ENCODE measurements at places on chromosomes 6 and 20.

GRCh38 chr20:8255945-8256632, 124.0 kb downstream of the PLCB1 start:
- no peaks in the 10 kb centered on the region for H3K4me1 ChIP-seq
- no peaks in the 10 kb centered on the region for H3K27me3 ChIP-seq
- no peak for DNase-seq
- no peak overlapping the region for H3K4me3 ChIP-seq

DNA sequence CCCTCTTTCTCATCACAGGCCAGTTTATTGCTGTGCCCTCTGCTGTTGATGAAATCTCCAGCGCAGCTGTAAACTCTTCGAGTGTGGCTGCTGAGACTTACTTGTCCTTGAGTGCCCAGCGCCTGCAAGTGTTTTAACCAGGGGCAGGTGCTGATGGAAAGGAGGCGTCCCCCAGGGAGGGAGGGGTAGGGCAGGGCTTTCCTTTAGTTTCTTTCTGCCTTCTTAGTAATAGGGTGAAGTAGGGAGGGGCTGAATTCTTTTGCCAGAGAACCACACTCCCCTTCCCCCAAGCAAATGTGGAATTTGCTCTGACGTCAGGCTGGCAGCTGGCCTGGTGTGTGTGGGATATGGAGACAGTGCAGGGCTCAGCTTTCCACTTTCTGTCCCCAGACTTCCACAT, 61.2 kb downstream of the IGF2R start:
- H3K36me3 ChIP-seq, result peaks cover 25% of the 10 kb centered on the region
- no peaks in the 10 kb centered on the region for H3K27me3 ChIP-seq
- no peak for DNase-seq
- H3K27ac ChIP-seq, result no peak overlapping the region
- H3K4me1 ChIP-seq, result no peaks in the 10 kb centered on the region
- H3K4me3 ChIP-seq, result no peak overlapping the region

DNA sequence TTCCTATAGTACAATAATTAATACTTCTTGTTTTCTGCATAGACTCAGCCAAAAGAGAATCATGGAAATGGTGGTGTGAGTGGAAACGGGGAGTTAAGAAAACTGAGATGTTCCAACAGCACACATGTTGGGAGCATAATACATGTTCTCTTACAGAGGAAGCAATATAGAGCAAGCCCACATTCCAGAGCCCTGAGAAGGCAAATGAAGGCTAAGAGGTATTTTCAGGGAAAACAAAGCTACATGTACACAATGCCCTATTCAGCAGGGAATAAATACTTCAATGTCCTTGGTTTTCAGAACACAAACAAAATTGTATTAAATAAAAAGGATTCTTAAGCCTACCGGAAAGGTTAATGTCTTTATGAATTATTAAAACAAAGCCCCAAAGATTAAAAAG, 35.1 kb upstream of the SMIM8 start:
- no peak overlapping the region for H3K4me3 ChIP-seq
- H3K27me3 ChIP-seq, result peaks cover 16% of the 10 kb centered on the region
- no peak overlapping the region for H3K27ac ChIP-seq
- no peak for DNase-seq
- no peaks in the 10 kb centered on the region for H3K36me3 ChIP-seq

DNA sequence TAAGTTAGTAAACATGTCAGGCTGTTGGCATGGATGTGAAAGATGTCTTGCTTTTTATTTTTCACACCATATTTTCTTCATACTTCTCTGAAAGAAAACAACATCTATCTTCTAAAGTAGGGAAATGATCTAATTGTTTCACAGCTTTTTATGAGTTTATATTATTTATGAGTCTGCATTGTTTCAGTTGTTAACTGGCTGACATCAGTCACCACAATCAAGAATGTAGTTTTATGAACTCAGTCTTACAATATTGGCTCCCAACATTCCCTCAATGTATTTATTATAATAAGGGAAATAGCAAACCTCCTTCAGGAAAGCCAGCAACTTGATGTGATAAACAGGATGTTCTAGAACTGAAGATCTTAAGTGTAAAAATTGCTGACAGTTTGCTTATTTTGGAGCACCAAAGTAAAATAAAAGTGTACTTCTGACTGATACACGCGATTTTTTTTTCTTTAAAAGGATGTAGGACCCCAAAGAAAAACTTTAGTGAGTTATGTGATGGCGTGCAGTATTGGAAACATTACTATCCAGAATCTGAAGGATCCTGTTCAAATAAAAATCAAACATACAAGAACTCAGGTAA, 106.0 kb downstream of the ADGRG6 start:
- no peak for DNase-seq
- peaks cover 61% of the 10 kb centered on the region for H3K36me3 ChIP-seq
- H3K27ac ChIP-seq, result peak overlapping the region; percentile 46
- H3K4me1 ChIP-seq, result peaks cover 35% of the 10 kb centered on the region

DNA sequence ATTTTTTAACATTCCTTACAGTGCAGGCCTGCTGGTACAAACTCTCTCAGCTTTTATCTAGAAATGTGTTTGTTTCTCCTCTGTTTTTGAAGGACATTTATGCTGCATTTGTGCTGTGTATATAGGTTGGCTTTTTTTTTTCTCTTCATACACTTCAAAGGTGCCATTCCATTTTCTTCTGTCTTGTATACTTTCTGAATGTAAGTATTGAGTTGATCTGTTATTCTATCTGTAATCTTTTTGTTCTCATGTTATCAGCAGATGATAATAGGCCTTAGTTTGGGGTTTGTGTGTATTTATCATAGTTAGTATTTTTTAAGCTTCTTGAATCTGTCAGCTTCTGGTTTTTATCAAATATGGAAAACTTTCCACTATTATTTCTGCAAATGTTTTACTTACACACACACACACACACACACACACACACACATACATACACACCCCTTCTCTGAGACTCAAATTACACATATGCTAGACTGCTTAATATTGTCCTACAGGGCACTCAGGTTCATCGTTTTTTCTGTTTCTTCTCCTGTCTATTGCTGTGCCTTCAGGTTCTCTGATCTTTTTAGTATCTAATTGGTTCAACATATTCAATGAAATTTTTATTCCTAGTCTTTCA, 74.6 kb downstream of the RPP40 start:
- no peak overlapping the region for H3K27ac ChIP-seq
- H3K27me3 ChIP-seq, result no peaks in the 10 kb centered on the region
- H3K4me1 ChIP-seq, result peaks cover 10% of the 10 kb centered on the region

GRCh38 chr20:34564833-34565232, 6.3 kb downstream of the MAP1LC3A start:
- no peak overlapping the region for H3K27ac ChIP-seq
- no peak overlapping the region for H3K4me3 ChIP-seq
- H3K4me1 ChIP-seq, result no peaks in the 10 kb centered on the region
- DNase-seq, result no peak
- H3K27me3 ChIP-seq, result no peaks in the 10 kb centered on the region
- no peaks in the 10 kb centered on the region for H3K36me3 ChIP-seq

DNA sequence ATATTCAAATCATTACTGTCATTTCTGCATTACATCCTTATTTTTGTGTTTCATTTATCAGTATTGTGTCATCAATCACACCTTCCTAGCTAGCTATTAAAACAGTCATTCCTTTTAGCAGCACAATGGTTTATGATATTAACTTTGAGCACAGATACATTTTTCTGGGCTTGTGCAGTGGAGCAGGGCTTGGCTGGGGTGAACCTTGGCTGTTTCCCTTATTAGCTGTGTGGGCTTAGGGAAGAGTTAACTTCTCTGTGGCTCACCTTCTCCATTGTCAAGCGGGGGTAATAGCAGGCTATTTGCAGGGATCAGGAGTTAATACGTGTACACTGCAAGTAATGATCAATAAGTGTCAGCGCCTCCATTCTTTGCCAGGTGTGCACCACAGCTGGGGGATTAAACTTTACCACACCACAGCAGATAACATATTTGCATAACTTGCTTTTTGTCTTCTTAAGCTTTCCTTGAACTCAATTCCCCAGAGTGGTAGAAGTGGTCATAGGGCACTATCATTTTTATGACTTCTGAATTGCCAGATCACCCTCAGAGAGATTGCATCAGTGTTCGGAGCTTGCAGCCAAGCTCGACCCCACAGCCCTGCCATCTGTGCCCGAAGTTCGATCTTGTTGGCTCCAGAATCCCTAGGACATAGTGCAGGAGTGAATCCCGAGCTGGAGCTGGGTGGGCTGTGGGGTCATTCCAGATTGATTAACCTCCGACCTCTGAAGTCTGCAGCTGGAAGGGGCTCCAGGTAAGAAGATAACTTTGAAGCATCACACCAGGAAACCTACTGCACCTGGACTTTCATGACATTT, 1.5 kb upstream of the PYGB start:
- H3K4me1 ChIP-seq, result peaks cover 27% of the 10 kb centered on the region
- peaks cover 2% of the 10 kb centered on the region for H3K36me3 ChIP-seq
- no peak for DNase-seq
- peak overlapping the region; percentile 95 for H3K27ac ChIP-seq
- H3K27me3 ChIP-seq, result no peaks in the 10 kb centered on the region
- H3K4me3 ChIP-seq, result peak overlapping the region; percentile 91

- peaks cover 3% of the 10 kb centered on the region for H3K4me1 ChIP-seq
- H3K27ac ChIP-seq, result no peak overlapping the region
- H3K36me3 ChIP-seq, result no peaks in the 10 kb centered on the region
- DNase-seq, result peak; percentile 46
- H3K27me3 ChIP-seq, result peaks cover 37% of the 10 kb centered on the region
- H3K4me3 ChIP-seq, result peak overlapping the region; percentile 21
Observed at GRCh38 chr6:32796848-32797776, 19.7 kb downstream of the HLA-DOB start.

- no peaks in the 10 kb centered on the region for H3K36me3 ChIP-seq
- DNase-seq, result no peak
- no peak overlapping the region for H3K4me3 ChIP-seq
- H3K27ac ChIP-seq, result no peak overlapping the region
Observed at GRCh38 chr6:64591676-64592036, 956.1 kb downstream of the PHF3 start.

DNA sequence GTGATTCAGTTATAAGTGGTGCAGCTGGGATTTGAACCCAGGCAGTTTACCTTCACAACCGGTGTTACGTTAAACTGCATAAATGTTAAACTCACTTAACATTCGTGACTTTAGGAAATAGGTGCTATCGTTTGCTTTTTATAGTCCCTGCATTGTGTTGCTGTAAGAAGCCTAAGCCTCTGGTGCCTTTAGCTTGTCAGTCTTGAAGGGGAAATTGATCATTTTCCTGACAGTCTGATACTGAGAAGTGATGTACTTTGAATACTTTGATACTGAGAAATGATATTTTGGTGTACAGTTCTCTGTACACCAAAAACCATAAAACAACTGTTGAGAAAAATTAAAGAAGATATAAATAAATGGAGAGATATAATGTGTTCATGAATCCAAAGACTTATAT, 52.5 kb upstream of the NEDD9 start:
- no peaks in the 10 kb centered on the region for H3K27me3 ChIP-seq
- no peak overlapping the region for H3K4me3 ChIP-seq
- no peaks in the 10 kb centered on the region for H3K36me3 ChIP-seq
- no peak overlapping the region for H3K27ac ChIP-seq
- H3K4me1 ChIP-seq, result no peaks in the 10 kb centered on the region

DNA sequence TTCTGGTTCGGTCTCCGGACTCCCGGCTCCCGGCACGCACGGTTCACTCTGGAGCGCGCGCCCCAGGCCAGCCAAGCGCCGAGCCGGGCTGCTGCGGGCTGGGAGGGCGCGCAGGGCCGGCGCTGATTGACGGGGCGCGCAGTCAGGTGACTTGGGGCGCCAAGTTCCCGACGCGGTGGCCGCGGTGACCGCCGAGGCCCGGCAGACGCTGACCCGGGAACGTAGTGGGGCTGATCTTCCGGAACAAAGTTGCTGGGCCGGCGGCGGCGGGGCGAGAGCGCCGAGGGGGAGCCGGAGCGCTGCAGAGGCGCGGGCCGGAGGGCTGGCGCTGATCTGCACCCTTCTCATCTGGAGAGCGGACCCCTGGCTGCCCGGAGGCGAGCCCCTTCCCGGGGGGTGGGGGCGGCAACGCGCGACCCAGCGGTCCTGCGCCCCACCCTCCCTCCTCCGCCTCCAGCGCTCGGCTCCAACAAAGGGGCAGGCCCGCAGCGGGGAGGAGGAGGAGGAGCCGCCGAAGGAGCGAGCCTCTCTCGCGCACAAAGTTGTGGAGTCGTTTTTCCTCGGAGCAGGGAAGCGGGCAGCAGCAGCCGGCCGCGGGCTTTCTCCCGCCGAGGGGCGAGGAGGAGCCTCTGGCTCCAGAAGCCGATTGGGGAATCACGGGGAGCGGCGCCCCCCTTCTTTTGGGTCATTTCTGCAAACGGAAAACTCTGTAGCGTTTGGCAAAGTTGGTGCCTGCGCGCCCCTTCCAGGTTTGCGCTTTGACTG, at the start of gene UTRN:
Gene UTRN (plus strand): TSS at position 553 of the 765 bp plus-strand sequence. CDS start 6,494 bp downstream, outside the sequence.
- H3K4me1 ChIP-seq, result peaks cover 22% of the 10 kb centered on the region
- peak within 1 kb of the TSS; percentile 91 for H3K4me3 ChIP-seq
- H3K36me3 ChIP-seq, result no peaks in the 10 kb centered on the region
- no peaks in the 10 kb centered on the region for H3K27me3 ChIP-seq

GRCh38 chr6:118984342-118984741, 49.4 kb upstream of the MCM9 start:
- no peak for DNase-seq
- H3K36me3 ChIP-seq, result no peaks in the 10 kb centered on the region
- no peak overlapping the region for H3K4me3 ChIP-seq
- no peak overlapping the region for H3K27ac ChIP-seq
- no peaks in the 10 kb centered on the region for H3K4me1 ChIP-seq

- H3K36me3 ChIP-seq, result no peaks in the 10 kb centered on the region
- no peaks in the 10 kb centered on the region for H3K27me3 ChIP-seq
- no peaks in the 10 kb centered on the region for H3K4me1 ChIP-seq
- no peak for DNase-seq
- no peak overlapping the region for H3K4me3 ChIP-seq
Observed at GRCh38 chr6:101089640-101090039, 208.5 kb upstream of the ASCC3 start.

DNA sequence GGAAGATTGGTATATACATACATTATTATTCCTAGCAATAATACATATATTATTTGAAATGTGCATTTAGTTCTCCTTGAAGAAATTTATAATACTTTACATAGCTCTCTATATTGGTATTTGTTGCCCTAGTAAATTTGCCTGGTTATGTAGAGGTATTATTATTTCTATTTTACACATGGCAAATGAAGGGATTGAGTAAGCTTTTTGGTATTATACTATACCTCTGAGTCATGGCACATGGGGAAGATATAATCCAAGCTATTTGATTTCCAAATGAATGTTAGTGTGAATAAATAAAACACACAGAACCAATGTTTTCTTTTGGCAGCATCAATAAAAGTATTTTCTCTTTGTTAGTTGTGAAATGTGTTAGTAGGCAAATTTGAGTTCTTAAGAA, 409.6 kb upstream of the SLC35B3 start:
- no peak for DNase-seq
- no peaks in the 10 kb centered on the region for H3K4me1 ChIP-seq
- H3K4me3 ChIP-seq, result no peak overlapping the region
- H3K27me3 ChIP-seq, result no peaks in the 10 kb centered on the region

DNA sequence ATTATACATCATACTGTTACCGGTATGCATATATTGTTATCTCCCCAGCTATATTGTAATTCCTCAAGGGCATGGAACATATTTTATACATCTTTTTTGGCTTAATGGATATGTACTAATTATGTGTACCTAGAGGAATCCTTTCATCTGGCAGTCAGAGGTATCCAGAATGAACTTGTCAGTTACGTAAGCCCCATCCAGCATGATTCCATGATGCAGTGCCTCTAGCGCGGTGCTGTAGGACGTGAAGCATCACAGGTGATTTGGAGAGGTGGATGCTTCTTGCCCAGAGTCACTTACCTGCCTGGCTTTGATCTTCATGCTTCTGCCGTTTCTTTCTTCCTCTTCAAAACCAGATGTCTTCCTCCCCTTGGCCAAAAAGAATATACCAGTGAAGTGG, 159.1 kb downstream of the UST start:
- H3K4me1 ChIP-seq, result no peaks in the 10 kb centered on the region
- no peak for DNase-seq
- H3K36me3 ChIP-seq, result no peaks in the 10 kb centered on the region
- H3K4me3 ChIP-seq, result no peak overlapping the region

- no peaks in the 10 kb centered on the region for H3K36me3 ChIP-seq
- H3K27ac ChIP-seq, result no peak overlapping the region
- no peak overlapping the region for H3K4me3 ChIP-seq
Observed at GRCh38 chr20:33761698-33762250, 30.0 kb downstream of the ZNF341 start.

All from Panc1 (cell line).